Activated T-cell treated with anti-CD3 and anti-CD28 coated beads, Interleukin-2, amount 50 U/mL, for 72 hours (primary cell): ENCODE measurements at places on chromosomes 4 and X. TPM values are rescaled to one million over a fixed set of nuclear protein-coding genes. Genes with fewer than 3 reads are reported as not detected.

GRCh38 chr4:56860781-56861180 lies 39.3 kb upstream of the SPINK2 start:
- peaks cover 15% of the 10 kb centered on the region for H3K4me1 ChIP-seq
- H3K4me3 ChIP-seq = no peak overlapping the region
- no peak for DNase-seq
- H3K27me3 ChIP-seq = peaks cover 9% of the 10 kb centered on the region

DNA sequence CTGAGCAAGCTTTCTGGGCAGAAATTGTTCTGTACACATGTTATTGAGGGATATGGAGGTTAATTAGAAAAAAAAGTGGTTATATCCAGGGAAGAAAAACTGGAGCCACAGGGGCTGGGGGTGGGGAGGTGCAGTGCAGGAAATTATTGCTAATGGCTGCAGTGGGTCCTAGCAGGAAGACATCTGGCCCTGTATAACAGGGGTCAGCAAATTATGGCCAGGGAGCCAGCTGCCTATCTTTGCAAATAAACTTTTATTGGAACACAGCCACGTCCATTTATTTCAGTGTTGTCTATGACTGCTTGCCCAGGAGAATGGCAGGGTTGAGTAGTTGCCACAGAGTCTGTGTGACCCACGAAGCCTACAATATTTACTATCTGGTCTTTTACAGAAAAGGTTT lies 23.4 kb upstream of the PRPS2 start:
- H3K36me3 ChIP-seq = no peaks in the 10 kb centered on the region
- H3K4me1 ChIP-seq = peaks cover 5% of the 10 kb centered on the region
- peaks cover 46% of the 10 kb centered on the region for H3K27me3 ChIP-seq
- no peak for DNase-seq
- H3K4me3 ChIP-seq = no peak overlapping the region

Gene DRD5
- total RNA-seq = not detected

GRCh38 chrX:87941841-87942240 lies 424.2 kb downstream of the KLHL4 start:
- no peaks in the 10 kb centered on the region for H3K4me1 ChIP-seq
- H3K27me3 ChIP-seq = peaks cover 7% of the 10 kb centered on the region
- H3K36me3 ChIP-seq = no peaks in the 10 kb centered on the region
- DNase-seq = no peak
- no peak overlapping the region for H3K4me3 ChIP-seq

DNA sequence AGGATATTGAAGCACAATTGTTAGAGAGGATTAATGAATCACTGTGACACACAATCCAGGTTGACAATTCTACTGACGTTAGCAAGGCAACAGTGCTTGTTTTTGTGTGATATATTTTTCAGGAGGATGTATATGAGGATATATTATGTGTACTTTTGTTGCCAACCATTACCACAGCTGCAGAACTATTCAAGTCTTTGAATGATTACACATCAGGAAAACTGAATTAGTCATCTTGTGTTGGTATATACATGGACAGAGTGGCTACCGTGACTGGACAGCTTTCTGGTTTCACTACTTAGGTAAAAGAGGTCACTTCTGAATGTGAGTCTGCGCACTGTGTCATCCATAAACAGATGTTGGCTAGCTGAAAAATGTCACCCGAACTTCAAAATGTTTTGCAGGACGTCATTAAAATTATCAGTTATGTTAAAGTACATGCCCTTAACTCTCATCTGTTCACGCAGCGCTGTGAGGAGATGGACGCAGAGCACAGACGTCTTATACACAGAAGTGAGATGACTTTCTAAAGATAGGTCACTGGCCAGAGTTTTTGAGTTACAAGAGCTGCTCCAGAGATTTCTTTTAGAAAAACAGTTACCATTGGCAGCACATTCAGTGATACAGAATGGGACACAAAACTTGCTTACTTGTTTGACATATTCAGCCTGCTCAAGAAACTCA lies 69.0 kb downstream of the MRPL1 start:
- peaks cover 20% of the 10 kb centered on the region for H3K36me3 ChIP-seq
- no peaks in the 10 kb centered on the region for H3K27me3 ChIP-seq
- no peaks in the 10 kb centered on the region for H3K4me1 ChIP-seq
- no peak overlapping the region for H3K27ac ChIP-seq

Gene ABLIM2
- 0.60 TPM for total RNA-seq

DNA sequence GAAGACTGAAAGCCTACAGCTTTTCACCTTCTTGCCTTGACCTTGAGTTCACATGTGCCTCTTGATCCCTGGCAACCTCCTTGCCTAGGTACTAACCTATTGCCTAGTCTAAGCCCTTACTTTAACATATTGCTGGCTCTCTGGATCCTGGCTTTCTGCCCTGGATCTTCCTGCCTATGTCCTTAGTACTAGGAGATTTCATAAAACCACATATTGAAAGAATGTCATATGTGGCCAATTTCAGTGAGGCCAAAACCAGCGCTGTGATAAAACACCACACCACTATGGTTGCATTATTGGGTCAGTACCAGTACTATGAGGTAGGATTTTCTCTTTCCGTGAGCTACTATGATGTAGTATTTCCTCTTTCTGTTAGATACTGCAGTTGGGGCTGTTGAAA lies 80.4 kb downstream of the CT47B1 start:
- DNase-seq = no peak
- H3K27ac ChIP-seq = no peak overlapping the region
- H3K36me3 ChIP-seq = no peaks in the 10 kb centered on the region

Gene CLDN22
- not detected for total RNA-seq

Gene DIPK2B
- 0.05 TPM for total RNA-seq
